ENCODE measurements at places on chromosomes 3 and 15.

DNA sequence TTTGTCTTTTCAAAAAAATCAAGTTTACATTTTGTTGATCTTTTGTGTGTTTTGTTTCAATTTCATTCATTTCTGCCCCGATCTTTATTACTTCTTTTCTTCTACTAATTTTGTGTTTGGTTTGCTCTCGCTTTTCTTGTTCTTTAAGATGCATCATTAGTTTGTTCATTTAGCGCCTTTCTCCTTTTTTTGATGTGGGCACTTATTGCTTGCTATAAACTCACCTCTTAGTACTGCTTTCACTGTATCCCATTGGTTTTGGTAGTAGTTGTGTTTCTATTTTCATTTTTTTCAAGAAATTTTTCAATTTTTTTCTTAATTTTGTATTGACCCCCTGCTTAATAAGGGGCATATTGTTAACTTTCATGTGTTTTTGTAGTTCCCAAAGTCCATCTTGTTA, 34.4 kb downstream of the PRKCI start:
- DNase-seq = no peak

GRCh38 chr3:193314161-193314560, 64.4 kb downstream of the ATP13A5 start:
- peak; percentile 2 for DNase-seq

DNA sequence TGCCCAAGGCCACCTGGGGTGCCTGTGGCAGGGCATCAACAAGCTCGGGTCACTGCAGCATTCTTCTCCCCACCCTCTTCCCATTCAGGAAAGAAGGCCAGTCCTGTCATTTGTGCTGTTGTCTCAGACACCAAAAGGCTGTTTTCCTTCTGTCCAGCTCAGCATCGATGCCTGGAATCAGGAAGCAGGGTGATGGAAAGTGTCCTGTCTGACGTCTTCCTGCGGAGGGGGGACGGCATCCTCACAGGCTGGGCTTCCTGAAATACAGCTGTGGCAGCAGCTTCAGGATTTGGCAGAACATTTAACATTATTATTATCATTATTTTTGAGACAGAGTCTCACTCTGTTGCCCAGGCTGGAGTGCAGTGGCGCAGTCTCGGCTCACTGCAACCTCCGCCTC, 33.0 kb upstream of the ANKDD1A start:
- no peak for DNase-seq

DNA sequence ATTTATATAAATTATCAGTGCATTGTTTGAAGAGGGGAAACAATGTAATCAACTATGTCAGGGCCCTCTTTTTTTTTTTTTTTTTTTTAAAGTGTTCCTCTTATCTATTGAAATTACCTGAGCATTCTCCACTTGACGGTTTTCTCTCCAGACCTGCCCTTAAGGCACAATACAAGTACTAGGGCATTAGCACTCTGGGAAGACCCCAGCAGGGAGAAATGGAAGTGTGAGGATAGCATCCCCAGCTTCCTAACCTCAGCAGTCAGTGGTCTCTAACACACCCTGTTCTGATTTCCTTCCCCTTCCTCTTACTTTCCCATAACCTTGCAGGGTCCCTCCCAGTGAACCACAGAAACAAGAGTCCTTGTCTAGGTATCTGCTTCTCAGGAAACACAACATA, 458.3 kb upstream of the ARL6 start:
- no peak for DNase-seq

DNA sequence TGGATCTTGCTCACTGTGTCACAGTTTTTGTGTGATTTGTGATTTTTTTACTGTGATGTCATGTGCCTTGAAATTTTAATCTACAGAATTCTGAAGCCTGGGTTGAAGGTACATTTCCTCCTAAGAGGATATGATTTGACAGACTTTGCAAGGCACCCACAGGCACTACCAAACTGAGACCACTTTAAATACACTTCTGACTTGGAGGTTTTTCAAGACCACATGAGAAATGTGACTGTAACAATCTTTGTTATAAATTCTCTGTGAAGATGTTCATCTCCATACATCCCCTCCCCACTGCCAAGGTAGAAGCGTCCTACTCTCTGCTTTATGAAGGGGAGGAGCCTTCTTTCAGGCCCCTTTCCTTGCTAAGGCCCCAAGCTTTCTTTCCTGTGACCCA, 22.8 kb downstream of the UBXN7 start:
- no peak for DNase-seq

DNA sequence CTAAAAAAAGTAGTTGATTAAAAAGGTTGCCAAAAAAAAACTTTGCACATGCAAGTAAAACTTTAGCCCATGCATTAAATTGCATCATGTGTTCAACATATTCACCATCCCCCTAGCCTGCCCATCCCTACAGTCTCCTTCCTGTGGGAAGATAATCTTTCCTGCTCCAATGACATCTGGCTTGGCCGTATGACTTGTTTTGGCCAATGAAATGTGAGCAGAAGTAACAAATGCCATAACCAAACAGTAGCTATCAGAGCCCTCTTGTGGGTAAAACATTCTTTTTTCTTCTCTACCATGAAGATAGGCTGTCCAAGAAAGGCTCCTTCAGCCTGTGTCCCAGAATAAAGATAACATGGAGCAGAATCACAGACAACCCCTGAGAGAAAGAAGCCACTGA, 15.3 kb downstream of the ERC2 start:
- DNase-seq = no peak

GRCh38 chr15:50883903-50884302, 24.6 kb upstream of the AP4E1 start:
- DNase-seq = no peak

- DNase-seq = no peak
Measured at GRCh38 chr3:127717357-127718244, 44.8 kb downstream of the ABTB1 start.

GRCh38 chr3:124967964-124968363, 33.4 kb upstream of the MUC13 start:
- DNase-seq = no peak

Measured in NAMALWA (cell line).